ENCODE measurements at places on chromosomes 4 and X.

DNA sequence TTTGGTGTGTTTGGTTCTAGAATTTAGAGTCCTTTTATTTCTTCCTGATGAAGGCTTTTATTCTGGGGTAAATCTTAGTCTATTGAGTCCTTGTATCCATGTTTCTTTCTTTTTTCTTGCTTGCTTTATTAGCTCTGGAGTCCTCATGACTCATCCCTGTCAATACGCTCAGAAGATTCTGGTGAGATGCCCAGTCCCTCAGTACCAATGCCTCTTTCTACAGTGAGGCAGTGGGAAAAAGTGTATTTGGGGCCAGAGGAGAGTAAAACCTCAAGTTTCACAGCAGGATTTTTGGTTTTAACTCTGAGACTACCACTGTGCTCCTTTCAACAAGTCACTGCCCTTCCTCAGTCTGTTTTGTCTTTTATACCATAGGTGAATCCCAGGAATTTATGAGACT, 368.0 kb downstream of the GBA3 start:
- DNase-seq, result no peak

- DNase-seq, result no peak
These were observed 47.7 kb downstream of the PDGFRA start for GRCh38 chr4:54276641-54277430.

DNA sequence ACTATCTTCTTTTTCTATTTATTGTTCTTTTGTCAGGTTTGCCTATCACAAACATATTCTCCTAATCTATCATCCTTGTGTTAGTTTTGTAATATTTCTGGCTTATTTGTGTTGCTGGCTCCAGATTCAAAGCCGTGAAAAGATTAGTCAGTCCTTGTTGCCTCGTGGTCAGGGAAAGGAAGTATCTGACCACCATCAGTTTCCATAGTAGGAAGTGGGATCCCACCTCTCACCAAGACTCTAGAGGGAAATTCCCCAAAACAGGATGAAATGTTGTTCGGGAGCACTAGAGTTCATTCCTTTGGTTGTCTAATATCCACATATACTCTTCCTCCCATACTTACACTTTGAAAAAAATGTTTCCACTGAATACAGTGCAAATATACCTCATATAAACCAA, 131.0 kb upstream of the HUWE1 start:
- no peak for DNase-seq

DNA sequence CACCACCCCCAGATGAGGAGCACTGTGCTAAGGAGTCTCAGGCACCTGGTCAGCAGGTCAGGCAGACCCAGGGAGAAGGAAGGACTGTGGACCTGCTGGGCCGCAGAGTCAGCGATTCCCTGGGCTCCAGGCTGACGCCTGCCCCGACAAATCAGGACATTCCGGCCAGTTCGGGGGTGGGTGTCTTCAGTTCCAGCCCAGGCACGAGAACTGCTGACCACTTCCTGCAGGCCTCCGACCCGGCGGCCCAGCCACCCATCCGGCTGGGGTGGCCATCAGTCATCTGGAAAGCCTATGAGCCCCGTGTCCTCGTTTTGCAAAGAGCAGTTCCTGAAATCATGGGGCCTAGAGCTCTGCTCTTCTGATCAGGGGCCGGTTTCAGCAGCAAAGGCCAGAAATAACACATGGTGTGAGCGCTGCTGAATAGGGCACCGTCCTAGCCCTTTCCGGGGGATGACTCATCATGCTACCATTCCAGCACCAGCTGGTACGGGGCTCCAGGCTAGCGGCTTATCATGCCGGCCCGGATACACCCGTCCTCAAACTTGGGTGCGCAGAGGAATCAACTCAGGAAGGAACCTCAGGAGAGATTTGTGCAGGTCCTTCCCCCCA, 7.8 kb upstream of the SH3TC1 start:
- DNase-seq, result no peak

GRCh38 chr4:3307060-3307459, 14.2 kb downstream of the RGS12 start:
- DNase-seq, result no peak

GRCh38 chr4:13329340-13329850, 154.7 kb downstream of the RAB28 start:
- no peak for DNase-seq

GRCh38 chrX:82585868-82586267, 922.2 kb upstream of the POU3F4 start:
- no peak for DNase-seq

DNA sequence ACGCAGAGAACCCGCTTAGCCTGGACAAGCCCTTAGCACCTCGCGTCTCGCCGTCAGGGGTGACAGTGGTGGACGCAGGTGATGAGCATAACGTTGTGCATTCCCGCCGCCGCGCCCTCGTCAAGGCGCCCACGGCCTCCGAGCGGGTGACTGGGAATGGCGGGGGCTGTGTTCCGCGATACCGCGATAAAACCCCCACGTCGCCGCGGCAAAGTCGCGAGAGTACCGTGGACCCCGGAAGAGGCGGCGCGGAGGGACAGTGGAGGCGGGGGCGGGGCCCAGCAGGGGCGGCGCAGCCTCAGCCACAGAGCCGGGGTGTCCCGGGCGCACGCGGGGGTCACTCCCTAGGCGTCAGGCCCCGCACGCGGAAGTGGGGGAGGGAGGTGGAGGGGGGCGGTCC, 53.8 kb downstream of the ZFYVE28 start:
- no peak for DNase-seq

- no peak for DNase-seq
These were observed 7.6 kb upstream of the TBC1D19 start for GRCh38 chr4:26576231-26576739.

DNA sequence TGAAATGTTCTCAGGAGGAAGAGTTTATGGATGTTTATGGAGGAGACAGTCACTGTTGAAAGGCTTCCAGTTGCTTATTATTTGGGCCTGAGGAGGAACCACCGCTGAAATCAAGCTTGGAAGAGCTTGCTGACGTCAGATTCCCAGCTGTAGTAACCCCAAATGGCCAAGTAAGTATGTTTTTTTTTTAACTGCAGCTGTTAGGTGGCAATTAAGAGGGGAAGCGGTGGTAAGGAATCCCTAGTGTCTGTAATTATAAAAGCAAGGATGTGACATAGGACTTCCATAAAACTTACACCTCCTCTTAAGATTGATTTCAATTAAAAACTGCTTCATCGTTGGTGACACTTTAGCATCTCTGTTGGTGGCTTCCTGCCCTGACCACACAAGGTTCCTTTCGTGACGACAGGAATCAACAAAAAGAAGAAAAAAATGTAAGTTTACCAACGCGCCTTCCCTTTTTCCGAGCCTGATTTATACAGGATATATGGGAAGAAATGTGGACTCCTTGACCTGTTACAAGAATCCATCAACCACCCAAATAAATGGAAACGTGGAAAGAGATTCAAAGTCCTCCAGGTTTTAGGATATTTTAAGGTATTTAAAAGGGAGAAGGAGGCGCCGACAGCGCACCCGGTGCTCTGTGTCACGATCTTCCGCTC, 884 bp downstream of the RELL1 start:
- DNase-seq, result no peak

DNA sequence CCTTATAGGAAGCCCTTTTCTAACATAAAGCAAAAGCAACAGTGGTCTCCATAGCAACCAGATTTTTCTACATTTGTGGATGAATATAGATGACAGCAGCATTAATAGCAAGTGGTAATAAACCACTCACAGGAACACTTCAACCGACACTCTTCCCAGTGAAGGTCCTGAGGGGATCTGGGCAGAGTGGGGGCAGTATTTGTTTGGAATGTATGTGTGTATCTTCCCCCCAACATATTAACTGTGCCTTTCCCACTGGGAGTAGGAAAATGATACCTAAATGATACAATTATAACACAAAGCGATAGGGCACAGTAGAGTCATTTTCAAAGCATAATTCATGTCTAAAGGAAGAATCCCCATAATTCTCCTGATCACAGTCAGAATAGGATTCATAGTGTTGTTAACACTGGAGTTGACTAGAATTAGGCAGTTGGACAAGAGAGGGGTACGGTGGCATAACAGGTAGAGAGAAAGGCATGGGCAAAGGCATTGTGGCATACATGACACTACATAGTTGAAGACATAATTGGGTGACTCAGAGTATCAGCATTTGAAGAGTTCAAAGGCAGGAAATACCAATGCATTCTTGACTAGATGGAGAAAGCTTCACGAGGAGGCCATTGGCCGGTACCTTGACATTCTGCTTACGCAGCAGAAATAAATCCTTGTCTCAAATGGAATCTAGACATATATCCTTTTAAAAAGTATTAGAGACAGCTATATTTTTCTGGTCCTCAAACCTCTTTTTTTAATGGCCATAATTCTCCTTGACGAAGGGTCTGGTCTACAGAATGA, 15.2 kb downstream of the CAPN6 start:
- no peak for DNase-seq

- DNase-seq, result no peak
These were observed 9.2 kb downstream of the NDUFA1 start for GRCh38 chrX:119880552-119881437.

GRCh38 chrX:20472148-20472547, 205.4 kb upstream of the RPS6KA3 start:
- DNase-seq, result no peak

GRCh38 chr4:2252530-2253091, 9.3 kb downstream of the MXD4 start:
- no peak for DNase-seq

DNA sequence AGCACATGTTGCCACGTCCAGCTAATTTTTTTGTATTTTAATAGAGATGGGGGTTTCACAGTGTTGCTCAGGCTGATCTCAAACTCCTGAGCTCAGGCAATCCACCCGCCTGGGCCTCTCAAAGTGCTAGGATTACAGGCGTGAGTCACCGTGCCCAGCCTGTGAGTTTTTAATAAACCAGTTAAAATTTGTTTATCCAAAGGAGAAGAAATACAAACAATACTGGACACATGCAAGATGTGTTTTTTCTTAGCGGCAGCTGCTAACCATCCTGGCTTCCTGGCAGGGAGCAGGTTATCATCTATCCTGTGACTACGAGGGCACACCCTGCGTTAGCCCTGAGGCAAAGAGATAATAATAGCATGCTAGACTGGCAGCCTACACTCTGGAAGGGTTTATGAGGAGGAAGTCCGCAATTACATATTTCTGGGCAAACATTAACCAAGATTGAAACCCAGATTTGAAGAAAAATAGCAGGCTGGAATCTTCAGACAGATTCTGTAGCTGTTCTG, 191.4 kb downstream of the SPRY1 start:
- DNase-seq, result no peak

- DNase-seq, result no peak
These were observed 100.5 kb downstream of the NFKB1 start for GRCh38 chr4:102601586-102602227.

DNA sequence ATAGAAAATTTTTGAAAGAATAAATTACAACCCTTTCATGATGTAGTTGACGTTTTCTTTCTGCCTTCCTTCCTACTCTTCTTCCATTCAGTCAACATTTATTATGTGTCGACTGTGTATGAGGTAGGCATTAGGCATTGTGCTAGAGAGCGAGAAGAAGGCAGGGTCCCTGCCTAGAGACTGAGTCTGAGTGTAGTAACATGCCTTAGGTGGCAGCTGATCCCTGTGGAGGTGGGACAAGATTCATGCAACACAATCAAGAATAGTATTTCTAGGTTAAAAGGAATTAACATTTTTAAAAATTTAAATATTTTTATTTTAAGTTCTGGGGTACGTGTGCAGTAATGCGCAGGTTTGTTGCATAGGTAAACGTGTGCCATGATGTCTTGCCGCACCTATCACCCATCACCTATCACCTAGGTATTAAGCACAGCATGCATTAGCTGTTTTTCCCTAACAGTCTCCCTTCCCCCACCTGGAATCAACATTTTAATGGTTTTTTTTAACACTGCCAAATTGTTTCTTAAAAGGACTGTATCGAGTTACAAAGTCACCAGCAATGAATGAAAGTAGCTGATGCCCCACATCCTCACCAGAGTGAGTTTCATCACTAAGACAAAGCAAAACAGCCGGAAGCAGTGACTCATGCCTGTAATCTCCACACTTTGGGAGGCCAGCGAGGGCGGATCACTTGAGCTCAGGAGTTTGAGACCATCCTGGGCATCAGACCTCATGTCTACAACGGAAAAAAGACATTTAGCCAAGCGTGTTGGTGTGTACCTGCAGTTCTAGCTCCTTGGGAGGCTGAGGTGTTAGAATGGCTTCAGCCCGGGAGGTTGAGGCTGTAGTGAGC, 84.0 kb downstream of the WWC2 start:
- no peak for DNase-seq

DNA sequence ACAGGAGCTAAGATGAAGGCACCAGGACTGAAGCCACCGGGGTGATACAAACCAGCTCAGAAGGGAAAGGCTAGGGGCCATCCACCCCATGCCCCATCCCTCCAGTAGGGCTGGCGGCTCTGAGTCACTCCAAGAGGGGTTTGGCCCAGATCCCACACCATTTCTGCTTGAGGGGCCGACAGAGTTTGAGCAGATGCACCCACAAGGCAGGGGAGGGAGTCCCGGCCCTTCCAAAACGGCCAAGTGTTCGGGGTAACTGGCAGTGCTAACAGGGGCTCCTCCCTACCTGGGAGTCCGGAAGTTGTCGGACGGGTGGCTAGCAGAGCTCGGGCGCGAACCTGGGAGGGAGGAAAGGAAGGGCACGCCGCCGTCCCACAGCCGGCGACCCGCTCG, 412 bp downstream of the SLC10A3 start:
- no peak for DNase-seq

DNA sequence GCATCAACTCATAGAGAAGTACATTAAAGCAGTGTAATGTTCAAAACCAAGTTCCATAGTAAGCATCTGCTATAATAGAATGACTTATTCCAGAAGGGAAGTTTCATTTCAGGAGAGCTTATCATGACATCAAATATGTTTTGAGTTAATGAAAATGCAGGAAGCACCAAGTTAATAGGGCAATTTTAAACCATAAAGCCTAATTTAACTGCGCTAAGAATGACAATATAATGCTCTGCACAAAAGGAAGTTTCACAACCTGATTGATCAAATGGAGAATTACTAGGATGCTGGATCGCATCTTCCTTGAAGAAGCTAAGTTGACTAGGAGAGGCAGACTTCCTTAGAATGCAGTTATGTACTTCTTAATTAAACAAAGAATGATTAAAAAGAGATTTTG, 416.9 kb upstream of the MAGEB2 start:
- DNase-seq, result no peak

GRCh38 chr4:140637836-140638235, 69.1 kb upstream of the UCP1 start:
- no peak for DNase-seq

GRCh38 chr4:147840838-147841738, 109.2 kb downstream of the ARHGAP10 start:
- no peak for DNase-seq

GRCh38 chrX:109880629-109881028, 122.3 kb upstream of the TMEM164 start:
- no peak for DNase-seq
